ENCODE measurements at places on chromosomes 11 and 22.

- no peak for DNase-seq
Measured at GRCh38 chr11:105468154-105468553, 141.7 kb upstream of the GRIA4 start.

GRCh38 chr22:39765046-39765445 lies 128.5 kb downstream of the ENTHD1 start:
- no peak for DNase-seq

- no peak for DNase-seq
Measured at GRCh38 chr22:36222887-36223450, 16.4 kb downstream of the APOL2 start.

- DNase-seq, result no peak
Measured at GRCh38 chr11:87005569-87005921, 32.2 kb upstream of the TMEM135 start.

GRCh38 chr11:96124155-96124554 lies 200.2 kb upstream of the MTMR2 start:
- DNase-seq, result no peak

GRCh38 chr11:119065369-119065768 lies 2.2 kb upstream of the VPS11 start:
- no peak for DNase-seq

GRCh38 chr22:21634844-21635243 lies 2.3 kb downstream of the CCDC116 start:
- no peak for DNase-seq

GRCh38 chr22:26918226-26918625 lies 260.8 kb downstream of the MIAT start:
- no peak for DNase-seq

DNA sequence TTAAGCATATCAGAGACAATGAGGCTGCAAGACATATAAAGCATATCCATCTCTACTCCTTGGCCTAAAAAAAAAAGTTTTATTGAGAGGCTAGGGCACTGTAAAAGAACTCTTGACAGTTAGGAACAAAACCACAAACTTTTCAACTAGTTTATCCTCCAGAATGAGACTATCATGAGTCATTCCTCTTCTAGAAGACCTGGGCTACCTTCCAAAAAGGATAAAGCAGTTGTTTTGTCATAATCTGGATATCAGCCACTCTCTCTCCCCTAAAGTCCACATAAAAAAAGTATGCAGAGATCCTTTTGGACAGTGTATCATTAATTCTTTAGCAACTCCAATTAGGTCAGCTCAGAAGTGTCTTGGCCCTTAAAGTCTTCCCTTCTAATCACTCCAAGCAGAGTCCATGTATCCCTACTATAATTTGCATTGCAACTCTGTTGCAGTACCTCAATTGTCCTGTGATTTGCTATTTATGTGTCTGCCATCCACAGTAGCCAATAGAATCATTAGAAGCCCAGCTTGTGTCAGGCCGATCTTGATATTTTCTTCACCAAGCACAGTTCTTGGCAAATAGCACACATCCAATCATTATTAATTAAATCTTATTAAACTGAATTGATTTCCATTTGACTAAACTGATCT lies 10.4 kb downstream of the OR51T1 start:
- DNase-seq, result no peak

DNA sequence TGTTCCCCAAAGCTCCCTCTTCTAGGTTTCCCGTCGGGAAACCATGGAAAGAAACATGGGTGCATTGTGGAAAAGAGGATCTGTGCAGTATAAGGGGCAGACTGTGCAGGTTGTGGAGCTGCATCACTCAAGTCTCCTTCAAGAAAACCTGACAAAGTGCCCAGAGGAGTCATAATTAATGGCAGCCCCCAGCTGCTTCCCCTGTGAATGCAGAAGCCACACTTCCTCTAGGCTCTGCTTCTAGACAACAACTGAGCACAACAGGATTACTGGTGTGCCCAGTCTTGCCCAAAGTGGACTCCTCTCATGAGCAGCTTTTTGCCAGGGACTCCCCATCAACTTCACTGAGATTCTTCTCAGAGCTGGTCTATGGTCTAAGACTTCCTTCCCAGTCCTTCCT lies 42.6 kb upstream of the SCUBE2 start:
- DNase-seq, result no peak

- no peak for DNase-seq
Measured at GRCh38 chr11:131428853-131429252, 58.4 kb downstream of the NTM start.

DNA sequence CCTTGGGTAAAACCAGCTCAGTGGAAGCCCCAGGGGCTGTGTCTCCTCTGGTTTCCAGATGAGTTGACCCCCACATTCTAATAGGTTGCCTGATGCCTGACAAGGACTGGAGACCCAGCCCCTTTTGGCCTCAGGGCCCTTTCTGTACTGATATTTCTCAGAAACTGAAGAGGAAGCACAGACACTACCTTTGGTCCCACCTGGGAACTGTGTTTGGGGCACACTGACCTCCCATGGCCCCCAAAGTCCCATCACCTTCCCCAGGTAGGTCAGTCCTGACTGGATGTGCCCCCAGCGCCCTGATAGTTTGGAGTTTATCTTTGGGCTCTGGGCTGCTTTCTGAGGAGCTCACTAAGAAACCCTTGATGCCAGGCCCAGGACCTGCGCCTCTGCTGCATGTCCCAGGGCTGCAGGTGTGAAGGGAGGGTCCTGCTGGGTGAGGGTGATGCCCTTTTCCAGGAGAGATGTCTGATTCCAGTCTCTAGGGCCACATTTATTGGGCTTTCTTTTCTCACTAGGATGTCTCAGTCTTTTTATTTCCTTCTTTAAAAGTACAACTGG lies 106.7 kb downstream of the GGTLC2 start:
- DNase-seq, result no peak

GRCh38 chr11:115921986-115922385 lies 417.8 kb upstream of the CADM1 start:
- no peak for DNase-seq

- no peak for DNase-seq
Measured at GRCh38 chr22:49525360-49525759, 302.3 kb downstream of the BRD1 start.

GRCh38 chr22:42335839-42336378 lies 65.5 kb upstream of the TCF20 start:
- no peak for DNase-seq

DNA sequence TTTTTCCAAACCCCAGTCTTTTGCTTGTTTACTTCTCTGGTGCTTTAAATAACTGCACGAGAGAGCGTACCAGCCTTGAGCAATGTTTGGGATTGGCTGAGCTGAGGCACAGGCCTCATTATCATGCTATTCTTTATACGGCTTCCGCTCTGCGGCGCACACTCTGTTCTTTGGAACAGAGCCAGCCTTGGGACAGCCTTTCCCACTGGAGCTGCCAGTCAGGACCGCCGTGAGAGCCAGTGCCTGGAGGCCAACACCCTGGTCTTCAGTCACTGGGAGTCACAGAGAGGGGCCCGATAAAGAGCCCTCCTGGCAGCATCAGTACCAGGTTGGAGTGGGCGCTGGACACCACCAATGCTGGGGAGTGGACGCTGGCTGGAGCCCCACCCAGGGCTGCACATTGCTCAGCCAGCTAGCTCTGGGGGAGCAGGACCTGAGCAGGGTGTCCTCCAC lies 125.6 kb downstream of the BCR start:
- DNase-seq, result no peak

DNA sequence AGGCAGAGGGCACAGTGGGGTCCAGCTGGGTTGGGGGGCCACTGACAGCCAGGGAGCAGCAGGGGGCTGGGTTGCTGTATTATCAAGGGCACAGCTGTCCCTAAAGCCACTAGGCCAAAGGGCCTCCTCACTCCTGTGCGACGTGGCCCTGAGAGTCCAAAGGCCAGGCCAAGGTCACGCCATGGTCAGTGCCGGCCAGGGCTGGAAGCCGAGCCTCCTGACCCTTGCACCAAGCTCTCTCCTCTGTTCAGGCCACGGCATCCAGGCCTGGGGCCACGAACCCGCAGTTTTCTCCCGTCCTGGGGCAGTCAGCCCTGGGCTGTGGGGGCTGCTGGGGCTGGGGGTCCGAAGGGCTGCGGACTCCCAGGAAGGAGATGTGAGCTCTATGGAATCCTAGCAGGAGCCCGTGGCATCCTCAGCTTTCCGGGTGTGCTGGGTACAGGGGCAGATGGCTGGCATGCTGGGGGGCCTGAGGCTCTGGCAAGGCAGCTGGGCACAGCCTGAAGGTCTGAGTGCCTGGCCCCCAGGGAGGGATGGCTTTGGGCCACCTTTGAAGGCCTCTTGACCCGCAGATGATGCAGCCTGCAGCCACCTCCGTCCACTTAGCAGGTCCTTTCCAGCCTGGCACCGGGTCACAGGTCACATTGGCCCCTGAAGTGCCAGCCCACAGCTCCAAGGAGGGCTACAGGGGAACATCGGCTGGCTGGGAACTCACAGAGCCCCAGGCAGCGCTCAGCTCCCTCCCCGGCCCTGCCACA lies 17.3 kb upstream of the PPARA start:
- DNase-seq, result no peak

- DNase-seq, result no peak
Measured at GRCh38 chr22:49721211-49721763, 106.4 kb downstream of the BRD1 start.

- no peak for DNase-seq
Measured at GRCh38 chr11:32581556-32581955, 2.1 kb upstream of the EIF3M start.

DNA sequence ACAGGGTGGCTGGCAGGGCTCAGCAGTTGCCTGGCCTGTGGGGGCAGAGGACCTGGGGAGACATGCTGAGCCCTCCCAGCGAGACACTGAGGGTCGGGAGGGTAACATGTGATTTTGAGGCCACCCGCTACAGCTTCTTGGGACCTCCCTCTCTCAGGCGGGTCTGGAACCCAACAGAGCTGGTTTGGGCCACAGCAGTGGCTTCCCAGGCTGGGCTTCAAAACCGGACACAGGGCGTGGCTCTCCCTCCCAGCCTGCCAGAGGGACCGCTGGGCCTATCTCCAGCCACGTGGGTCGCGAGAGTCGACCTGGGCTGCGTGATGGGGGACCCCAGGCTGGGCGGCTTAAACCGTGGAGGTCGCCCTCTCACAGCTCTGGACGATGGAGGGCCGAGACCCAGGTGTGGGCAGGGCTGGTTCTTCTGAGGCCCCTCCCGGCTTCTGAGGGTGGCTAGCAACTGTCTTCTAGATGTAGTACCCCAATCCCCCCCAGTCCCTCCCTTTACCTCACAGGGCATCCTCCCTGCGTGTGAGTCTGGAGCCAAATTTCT lies 91.7 kb downstream of the KCNQ1 start:
- no peak for DNase-seq

- no peak for DNase-seq
Measured at GRCh38 chr11:102654761-102655160, 29.6 kb upstream of the MMP20 start.
